Cardiac septum (tissue), 1 donor: ENCODE measurements at places on chromosomes 12 and 14.
A peak's percentile ranks its signal among the peaks of the same experiment; 100 is the strongest.

GRCh38 chr12:43167691-43168090 is 384.3 kb downstream of the ADAMTS20 start:
- DNase-seq, result no peak

GRCh38 chr14:94882401-94882800 is 112.5 kb upstream of the GSC start:
- DNase-seq, result no peak

DNA sequence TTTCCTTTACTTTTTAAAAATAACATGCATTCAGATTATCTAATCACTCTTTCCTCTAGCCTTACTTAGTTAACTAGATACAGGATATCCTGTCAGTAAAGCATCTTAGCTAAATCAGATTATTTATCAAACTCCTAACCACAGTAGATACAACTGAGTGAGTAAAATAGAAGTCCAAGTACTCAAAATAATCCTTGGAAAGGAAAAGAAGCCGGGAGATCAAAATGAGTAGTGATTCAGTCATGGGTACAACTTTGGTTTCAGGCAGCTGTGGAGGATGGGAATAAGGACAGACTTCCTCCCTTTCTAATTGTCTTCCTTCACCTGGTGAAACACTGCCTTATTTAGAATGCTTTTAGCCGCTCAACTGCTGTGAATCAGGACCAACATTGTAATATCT is 29.4 kb downstream of the GNG2 start:
- DNase-seq, result no peak

DNA sequence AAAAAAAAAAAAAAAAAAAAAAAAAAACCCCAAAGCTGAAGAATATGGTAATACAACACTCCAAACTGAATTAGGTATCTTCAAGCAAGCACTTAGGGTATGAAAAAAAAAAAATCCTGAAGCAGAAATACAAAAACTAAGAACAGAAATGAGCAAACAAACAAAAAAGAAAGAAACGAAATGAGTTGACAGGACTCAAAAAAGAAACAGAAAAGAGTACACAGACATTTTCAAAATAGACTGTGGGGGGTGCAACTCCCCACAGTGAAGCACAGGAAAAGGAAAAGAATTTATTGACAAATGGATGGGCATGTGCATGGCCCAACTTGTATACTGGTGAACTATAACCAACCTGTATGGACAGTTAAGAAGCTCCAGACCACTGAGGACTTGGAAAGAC is 24.6 kb downstream of the RPS6KA5 start:
- no peak for DNase-seq

DNA sequence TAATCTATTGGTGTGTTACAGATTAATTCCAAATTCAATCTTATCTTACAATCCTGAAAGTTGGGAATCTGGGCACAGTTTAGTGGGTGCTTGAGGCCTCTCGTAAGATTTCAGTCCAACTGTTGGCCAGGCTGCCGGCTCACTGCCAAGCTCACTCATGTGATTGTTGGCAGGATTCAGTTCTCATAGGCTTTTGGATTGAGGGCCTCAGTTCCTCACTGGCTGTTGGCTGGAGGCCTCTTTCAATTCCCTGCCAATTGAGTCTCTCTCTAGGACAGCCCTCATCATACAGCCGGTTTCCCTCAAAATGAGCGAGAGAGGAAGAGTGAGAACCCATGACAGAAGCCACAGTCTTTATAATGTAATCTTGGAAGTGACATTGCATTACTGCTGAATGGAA is 123.5 kb upstream of the FBXO33 start:
- DNase-seq, result no peak

DNA sequence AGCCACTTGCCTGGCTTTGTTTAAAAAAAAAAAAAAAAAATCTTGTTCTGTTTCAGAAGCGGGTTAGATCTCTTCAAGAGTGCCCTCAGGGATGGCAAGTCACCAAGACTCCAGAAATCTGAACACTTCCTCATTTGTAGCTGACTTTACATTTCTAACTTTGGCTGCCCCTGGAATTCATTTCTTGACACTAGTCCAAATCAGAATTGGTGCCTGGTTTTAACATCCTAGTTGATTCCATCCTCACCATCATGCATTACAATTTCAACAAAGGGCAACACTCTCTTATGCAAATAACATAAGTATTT is 295.5 kb downstream of the RMST start:
- no peak for DNase-seq

DNA sequence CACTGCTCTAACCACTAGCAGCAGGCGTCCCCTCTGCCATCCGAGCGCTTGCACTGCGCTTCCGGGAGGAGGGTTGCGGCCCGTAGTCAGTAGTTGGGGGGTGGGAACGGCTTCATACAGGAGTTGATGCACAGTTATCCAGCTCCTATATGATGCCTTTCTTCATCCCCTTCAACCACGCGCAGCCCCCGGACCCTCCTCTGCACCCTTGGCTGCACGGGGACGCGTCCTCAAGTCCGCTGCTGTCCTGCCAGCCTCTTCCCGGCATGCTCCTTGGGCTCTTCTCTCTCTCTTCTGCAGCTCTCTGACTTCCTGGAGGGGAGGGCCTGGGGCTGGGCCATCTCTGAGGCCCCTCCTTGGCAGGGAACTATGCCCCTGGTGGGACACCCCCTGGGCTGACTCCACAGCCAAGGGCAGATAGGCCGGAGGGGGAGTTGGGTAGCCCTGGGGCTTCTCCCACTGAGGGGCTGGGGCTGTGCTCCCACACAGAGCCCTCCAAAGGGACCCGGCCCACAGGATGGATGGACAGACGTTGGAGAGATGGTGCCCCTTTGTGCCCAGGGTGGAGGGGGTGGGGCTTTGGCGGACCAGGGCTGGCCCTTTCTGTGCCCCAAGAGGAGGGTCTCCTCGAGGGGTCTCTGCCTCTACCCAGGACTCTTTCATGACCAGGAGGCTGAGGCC is 29.0 kb downstream of the RTL1 start:
- no peak for DNase-seq

DNA sequence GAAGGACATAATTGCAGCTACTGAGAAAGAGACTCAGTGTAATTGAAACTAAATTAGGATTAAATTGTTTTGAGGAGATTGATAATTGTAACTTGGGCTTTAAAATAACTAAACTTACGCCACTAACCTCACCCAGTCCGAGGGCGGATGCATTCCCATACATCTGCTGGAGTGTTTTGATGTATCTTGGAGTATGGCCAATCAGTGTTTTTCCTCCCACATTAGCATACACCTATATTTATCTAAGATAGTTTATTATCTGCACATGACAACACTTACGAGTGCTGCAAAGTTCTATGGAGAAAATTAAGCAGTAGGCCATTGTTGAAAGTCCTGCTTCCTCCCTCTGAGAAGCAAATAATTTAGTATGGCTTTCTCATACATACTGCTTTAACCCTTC is 184.7 kb upstream of the PLEKHG7 start:
- no peak for DNase-seq

- DNase-seq, result no peak
These were observed 5.9 kb upstream of the CACNB3 start for GRCh38 chr12:48812389-48812788.

DNA sequence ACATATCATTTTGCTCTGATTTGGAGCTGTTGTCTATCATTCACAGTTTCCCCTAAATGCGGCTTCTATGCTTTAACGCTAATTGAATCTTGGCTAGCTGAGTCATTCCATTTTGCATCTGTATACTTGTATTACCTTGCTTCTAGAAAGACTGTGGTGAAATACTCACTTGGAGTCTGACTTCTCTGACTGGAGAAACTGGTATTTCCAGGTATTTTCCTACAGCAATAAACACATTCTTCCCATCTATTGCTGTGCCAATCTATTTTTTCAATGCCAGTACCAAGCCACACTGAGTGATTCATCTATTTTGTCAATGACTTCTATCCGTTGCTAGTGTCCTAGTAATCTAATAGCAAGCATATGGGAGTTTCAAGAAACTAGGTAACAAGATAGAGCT is 76.0 kb upstream of the ST8SIA1 start:
- DNase-seq, result no peak

DNA sequence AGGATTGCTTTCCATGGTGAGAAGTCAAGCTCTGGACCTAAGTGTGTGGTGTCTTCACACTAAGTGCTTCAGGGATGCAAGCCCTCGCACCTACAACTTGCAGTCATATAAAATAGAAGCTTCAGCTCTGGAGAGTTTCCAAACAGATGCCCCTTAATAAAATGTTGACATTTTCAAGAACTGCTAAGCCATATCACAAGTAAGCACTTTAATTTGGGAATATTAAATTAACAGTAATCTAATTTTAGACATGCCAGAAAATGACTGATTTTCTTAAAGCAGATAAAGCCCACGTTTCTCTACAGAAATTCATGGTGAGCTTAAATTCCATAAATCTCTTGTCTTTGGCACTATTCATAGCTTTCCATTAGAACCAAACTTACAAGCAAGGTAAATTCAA is 600.1 kb upstream of the FLRT2 start:
- DNase-seq, result no peak

DNA sequence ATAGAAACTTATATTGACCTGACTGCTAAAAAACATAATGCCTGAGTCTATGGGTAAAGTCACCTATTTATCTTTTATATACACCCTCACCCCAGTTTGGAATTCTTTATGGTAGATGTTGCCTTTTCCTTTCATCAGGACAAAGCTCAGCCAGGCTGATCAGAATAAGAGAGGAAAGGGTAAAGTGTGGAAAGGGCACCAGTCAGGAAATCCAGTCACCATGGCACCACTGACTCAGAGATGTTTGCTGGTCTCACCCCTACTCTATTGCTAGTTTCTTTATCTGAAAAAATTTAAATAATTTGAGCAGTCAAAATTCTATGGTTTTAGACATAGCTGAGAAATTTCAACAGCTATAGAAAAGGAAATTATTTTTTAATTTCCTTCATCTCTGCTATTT is 49.2 kb upstream of the SSTR1 start:
- DNase-seq, result no peak

- DNase-seq, result no peak
These were observed 120.3 kb downstream of the GARIN6 start for GRCh38 chr12:99767809-99768208.

DNA sequence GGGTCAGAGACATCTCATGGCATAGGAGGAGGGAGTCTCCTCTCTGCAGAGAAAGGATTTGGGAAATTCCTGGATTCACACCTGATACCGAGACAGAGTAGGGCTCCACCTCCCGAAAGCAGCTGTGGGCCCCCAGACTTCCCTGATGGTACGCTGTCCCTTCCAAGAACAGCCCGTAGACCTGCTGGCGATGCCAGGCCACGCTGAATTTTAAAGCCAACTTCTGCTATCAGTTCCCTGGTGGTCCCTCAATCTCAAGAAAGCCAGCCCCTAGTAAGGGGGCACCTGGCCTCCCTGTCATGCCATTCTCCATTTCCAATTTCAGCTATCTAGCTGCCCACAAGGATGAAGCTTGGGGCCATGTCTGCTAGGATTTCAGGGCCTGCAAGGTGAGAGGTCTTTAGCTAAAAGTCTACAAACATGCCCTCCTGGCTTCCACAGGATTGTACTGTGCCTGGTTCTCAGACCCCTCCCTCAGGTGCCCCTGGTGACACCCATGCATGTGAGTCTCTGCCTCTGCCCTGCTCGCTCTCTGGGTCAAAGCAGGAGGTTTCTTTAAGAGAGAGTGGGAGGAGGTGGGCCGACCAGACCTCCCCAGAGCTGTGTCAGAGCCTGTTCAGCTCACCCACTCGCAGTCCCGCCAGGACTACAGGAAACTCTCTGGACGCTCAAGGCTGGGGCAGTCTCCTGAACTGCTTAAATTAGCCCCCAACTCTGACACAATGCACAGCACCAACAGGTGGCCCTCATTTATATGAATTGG is 30.5 kb downstream of the ANO2 start:
- DNase-seq, result no peak

DNA sequence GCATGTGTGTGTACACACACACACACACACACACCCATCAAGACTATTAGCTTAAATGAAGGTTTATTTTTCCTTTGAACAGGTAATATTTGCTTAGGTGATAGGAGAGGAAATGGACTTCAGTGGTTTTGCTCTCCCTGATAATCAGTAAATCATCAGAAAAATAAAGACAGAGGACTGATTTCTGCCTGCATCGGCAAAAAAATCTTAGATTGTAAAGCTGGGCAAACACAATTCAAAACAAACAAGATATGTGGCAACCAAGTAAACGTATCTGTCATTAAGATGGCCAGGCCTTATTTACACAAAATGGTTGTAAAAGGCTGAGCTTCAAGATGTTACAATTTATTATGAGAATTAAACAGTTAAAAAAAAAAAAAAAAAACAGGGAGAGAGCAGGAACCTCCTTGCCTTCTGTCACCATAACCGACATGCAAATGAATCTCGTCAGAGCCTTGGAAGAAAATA is 31.3 kb downstream of the PRKD1 start:
- no peak for DNase-seq

DNA sequence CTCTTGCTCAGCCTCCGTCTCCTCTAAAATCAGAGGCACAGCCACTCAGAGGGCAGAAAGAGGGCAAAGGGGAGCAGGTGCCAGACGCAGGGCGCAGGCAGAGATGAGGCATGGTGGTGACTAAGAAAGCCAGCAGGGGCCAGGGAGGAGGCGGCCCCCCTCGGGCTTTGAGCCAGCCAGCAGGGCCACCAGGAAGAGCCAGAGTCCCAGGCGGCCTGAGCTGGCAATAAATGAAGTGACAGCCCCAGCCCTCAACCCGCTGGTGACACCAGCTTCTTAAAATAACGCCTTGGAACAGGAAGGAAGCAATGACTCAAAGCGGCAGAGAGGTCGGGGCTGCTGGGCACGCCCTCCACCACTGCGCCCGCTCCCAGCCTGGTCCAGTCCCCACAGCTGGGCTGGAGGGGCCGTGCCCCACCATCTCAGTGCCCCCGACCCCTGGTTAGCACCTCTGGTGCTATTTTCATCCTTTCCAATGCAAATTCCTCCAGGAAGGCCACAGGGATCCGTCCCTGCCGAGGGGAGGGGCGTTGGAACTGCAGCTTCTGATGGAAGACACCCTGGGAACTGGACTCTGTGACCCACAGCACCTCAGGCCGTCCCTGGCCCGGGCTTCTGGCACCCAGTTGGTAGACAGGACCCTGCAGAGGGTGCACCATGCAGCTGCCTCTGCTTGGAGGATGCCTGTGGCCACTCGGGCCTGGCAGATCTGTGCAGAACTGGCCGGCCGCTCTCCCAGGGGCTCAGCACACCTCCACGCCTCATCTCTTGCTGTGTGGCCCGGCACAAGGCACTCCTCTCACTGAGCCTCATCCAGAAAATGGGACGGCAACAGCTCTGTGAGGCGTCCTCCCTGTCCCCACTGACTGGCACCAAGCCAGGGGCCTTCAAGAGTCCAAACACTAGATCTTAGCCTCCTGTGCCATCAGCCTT is 113.7 kb downstream of the NCOR2 start:
- peak; percentile 93 for DNase-seq

- no peak for DNase-seq
These were observed 264.0 kb downstream of the VRK1 start for GRCh38 chr14:97061198-97061597.

- DNase-seq, result no peak
These were observed 45.0 kb upstream of the STRN3 start for GRCh38 chr14:31071151-31071550.

DNA sequence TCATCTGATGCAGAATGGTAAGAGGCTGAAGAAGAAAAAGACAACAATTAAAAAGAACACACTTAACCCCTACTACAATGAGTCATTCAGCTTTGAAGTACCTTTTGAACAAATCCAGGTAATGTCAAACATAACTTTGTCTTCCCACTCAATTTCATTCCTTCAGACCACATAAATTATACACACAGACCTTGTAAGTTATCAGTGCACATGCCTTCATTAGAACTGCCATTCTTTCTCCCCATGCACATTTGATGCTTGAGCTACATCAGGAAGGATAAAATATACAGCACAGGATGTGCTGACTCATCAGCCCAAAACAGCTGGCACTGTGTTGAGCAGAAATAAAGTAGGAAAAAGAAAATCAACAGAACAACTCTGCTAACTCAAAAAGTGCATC is 246.7 kb downstream of the PAWR start:
- DNase-seq, result no peak
